ENCODE measurements at places on chromosomes 3 and 15. TPM values are rescaled to one million over a fixed set of nuclear protein-coding genes. Genes with fewer than 3 reads are reported as not detected.
A peak's percentile ranks its signal among the peaks of the same experiment; 100 is the strongest.

Gene OCA2
- total RNA-seq, result not detected

Gene ZNF148
- 51.8 TPM for total RNA-seq

Gene SEMA3F
- 0.81 TPM for total RNA-seq

DNA sequence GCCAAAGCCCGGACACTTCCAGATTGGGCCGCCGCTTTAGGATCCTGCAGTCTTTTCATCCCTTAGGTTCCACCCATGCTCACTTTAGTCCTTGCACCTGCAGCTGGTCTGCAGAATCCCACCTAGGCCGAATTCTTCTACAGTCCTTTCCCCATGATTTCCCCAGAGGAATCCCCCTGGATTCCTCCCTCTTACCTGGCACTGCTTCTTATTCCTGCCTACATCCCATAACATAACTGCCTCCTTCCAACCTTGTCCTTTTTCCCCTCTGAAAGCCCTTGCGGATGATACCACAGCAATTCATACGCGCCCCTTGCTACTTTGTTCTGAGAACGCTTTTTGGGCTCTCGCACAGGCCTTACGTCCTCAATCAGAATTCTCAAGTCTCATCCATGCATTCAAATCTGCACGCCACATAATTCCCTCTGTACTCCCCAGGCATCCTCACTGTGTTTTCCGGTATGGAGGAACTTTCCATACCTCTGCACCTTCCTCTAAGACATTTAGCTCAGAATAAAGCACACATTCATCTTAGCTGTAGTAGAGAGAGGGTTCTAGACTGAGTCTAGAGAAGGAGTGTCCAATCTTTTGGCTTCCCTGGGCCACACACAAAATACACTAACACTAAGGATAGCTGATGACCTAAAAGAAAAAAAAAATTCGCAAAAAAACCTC lies 619 bp downstream of the EIF2AK4 start:
- H3K4me1 ChIP-seq, result peaks cover 28% of the 10 kb centered on the region
- H3K27me3 ChIP-seq, result peaks cover 8% of the 10 kb centered on the region
- H3K27ac ChIP-seq, result peak overlapping the region; percentile 78
- H3K36me3 ChIP-seq, result peaks cover 7% of the 10 kb centered on the region

DNA sequence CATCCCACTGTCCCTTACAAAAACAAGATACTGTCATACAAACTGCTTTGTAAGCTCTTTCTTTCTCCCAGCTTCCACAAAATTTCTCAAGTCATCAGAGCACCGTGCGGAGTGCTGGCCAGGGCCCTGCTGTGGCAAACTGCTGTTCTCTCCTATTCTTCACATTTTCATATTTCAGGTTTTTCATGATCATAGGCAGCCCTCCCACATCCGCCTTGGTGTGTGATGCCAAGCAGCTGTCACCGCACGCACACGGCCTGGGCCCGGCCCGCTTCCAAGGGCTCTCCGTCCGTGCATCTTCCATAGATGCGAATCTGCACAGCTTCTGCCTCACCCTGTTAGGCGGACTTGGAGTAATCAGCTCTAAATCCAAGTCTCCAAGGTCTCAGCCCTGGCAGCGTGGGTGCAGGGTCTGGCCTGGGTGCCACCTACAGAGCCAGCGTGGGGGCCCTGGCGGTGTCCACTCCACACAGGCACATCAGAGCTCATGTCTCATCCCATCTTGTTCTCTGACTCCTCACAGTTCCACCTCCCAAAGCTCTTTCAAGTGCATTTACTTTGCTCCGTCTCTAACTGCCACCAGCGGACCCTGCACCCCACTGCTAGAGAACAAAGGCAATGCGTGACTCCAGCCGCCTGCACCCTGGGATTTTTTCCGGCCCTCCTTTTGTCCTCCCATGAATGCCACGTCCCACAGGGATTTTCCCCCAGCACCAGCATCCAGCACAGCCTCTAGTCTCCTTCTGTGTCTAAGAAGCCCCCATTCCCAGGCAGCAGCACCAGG lies 27.2 kb downstream of the CYFIP1 start:
- H3K4me3 ChIP-seq, result no peak overlapping the region
- no peaks in the 10 kb centered on the region for H3K36me3 ChIP-seq
- H3K4me1 ChIP-seq, result peaks cover 9% of the 10 kb centered on the region
- H3K27ac ChIP-seq, result no peak overlapping the region
- DNase-seq, result no peak
- no peaks in the 10 kb centered on the region for H3K27me3 ChIP-seq

Data from natural killer cell treated with Interleukin-12 subunit alpha and Interleukin-12 subunit beta and Interleukin-15 and Interleukin-18, amount 100 ng/mL, for 72 hours (primary cell).